Inflammatory macrophage (primary cell): ENCODE measurements at places on chromosomes 6 and 20.

- no peak for DNase-seq
Measured at GRCh38 chr20:50277064-50277415, 86.4 kb downstream of the CEBPB start.

- no peak for DNase-seq
Measured at GRCh38 chr6:31617010-31617409, 2.0 kb downstream of the AIF1 start.

DNA sequence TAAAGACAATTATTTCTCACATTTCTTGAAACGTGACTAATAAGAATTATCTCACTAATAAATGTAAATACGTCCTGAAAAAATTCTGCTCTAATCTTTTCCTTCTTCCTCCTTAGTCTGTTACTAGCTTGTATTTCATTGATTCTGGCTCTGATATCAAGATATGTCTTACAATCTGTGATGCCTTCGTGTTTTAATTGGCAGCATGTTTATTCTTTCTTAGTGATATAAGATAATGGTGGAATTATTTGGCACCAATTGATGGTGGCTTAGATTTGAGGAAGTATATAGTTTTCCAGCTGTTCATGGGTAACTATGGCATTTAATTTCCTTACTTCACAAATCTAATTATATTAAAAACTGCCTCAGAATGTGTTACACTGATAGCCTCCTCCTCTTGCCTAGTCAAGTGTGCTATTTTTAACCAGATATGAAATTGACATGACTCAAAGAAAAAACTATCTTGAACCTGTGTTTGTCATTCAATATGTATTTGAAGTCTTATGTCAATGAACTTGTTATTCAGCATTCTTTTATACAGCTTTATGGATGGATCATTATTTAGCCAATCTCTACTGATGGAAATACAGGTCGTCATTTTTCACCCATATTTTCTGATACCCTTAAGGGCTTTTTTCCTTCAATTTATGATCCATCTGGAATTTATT, 5.3 kb downstream of the CCNC start:
- DNase-seq = no peak

- no peak for DNase-seq
Measured at GRCh38 chr6:153328194-153328593, 197.1 kb upstream of the RGS17 start.
